ENCODE measurements at places on chromosomes 6 and 20. TPM values are rescaled to one million over a fixed set of nuclear protein-coding genes. Genes with fewer than 3 reads are reported as not detected.

DNA sequence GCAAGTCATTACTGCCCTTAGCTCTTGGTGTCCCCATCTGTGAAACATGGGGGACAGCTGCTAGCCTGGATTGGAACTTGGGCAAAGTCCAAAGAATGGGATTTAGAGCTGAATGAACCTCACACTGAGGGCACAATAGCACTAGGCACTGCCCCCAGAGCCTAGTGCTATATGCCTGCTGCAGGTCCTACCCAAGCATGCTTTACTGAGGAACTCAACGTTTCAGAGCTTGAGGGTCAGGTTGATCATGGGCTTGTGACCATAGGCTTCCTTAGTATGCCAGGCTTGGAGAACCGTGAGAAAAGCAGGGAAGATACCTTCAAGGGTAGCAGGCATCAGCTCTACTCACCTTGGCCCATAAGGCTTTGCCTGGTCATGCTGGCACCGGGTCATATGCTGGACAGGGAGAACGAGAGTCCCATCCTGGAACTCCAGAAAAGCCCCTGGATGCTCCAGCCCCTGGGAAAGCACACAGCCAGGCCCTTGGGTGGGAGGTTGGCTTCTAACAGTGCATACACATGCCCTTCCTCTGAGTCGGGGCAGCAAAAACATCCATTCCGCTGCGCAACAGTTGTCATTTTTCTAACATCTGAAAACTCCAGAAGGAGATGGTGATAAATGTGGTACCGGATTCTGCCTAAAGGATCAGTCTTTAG lies 29.7 kb downstream of the EIF2S2 start:
- H3K27ac ChIP-seq: no peak overlapping the region
- peaks cover 10% of the 10 kb centered on the region for H3K4me1 ChIP-seq
- DNase-seq: no peak
- H3K27me3 ChIP-seq: no peaks in the 10 kb centered on the region

GRCh38 chr6:130128326-130128725 lies 94.4 kb downstream of the SAMD3 start:
- no peaks in the 10 kb centered on the region for H3K27me3 ChIP-seq
- H3K4me1 ChIP-seq: no peaks in the 10 kb centered on the region
- H3K36me3 ChIP-seq: no peaks in the 10 kb centered on the region
- H3K4me3 ChIP-seq: no peak overlapping the region

Gene PSORS1C2
- not detected for polyA plus RNA-seq

GRCh38 chr20:18571578-18571977 lies 4.3 kb downstream of the SMIM26 start:
- no peak overlapping the region for H3K27ac ChIP-seq
- no peak overlapping the region for H3K4me3 ChIP-seq
- H3K4me1 ChIP-seq: peaks cover 9% of the 10 kb centered on the region
- peaks cover 10% of the 10 kb centered on the region for H3K36me3 ChIP-seq
- no peaks in the 10 kb centered on the region for H3K27me3 ChIP-seq
- no peak for DNase-seq

Gene CCN6
- 0.57 TPM for polyA plus RNA-seq

DNA sequence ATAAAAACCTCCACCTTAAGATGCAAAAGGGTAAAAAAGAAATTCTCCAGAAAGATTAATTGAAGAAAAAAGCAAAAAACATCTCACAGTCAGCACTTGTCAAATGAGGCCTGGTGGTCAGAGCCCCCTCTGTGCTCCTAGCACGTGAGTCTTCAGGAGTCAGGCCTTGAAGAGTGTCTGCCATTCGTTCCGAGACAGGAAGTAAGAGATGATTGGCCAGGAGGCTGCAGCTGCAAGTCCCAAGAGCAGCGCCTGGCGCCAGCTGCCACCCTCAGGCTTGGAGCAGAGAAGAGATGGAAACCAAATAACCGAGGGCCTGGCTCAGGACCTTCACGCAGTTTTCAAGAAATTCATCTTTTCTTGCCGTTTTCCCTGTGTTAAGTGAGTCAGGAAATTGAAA lies 65.0 kb downstream of the FAM120B start:
- no peaks in the 10 kb centered on the region for H3K27me3 ChIP-seq
- no peak overlapping the region for H3K4me3 ChIP-seq
- peaks cover under 1% of the 10 kb centered on the region for H3K4me1 ChIP-seq

Gene LRRN4
- 1.0 TPM for polyA plus RNA-seq

Gene BEND6
- 64.8 TPM for polyA plus RNA-seq

DNA sequence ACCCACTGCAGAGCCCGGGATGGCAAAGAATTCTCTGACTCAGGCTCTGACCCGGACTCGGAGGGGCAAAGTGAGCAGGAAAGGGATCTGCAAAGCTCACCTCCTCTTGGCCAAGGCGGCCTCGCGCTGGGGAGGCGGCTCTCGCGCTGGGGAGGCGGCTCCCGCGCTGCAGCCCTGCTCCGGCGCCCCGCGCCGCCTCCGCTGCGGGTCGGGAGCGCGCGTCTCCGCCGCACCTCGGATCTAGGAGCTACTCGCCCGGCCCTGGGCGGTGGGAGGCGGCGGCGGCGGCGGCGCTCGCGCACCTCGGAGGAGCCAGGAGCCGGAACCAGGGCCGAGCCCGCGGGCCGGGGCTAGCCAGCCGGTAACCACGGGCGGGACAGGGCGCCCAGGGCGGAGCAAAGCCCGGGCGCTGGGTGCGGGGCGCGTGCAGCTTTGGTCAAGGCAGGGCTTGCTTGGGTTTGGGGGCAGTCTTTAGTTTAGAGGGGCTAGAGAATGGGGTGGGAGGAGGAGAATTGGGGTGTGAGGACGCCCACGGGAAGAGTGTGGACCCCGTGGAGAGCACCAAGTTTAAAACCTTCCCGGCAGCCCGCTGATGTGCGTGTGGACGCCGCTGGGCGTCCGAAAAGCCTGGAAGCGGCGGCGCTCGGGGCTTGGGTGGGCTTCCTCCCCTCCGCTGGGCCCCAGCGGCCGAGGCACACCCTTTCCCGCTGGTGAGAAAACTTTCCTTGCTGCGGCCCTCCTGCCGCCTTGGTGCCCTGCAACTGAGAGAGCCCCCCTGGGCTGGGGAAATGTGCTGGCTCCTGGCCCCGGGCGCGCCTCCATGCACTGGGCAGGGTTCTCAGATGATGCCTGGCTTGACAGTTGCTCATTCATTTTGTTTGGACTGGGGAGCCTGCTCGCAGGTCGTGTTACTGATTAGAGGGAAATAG lies at the start of gene MRAP2:
MRAP2 (plus strand) TSS at position 250 of the 929 bp plus-strand sequence. CDS start 21,547 bp downstream, outside the sequence.
- H3K4me1 ChIP-seq: peaks cover 13% of the 10 kb centered on the region
- peak within 1 kb of the TSS; percentile 56 for H3K4me3 ChIP-seq
- H3K36me3 ChIP-seq: no peaks in the 10 kb centered on the region
- H3K27me3 ChIP-seq: peaks cover 15% of the 10 kb centered on the region

GRCh38 chr20:24699321-24700165 lies 230.1 kb downstream of the SYNDIG1 start:
- H3K4me1 ChIP-seq: peaks cover 17% of the 10 kb centered on the region
- no peak for DNase-seq
- no peaks in the 10 kb centered on the region for H3K36me3 ChIP-seq
- H3K27ac ChIP-seq: no peak overlapping the region

DNA sequence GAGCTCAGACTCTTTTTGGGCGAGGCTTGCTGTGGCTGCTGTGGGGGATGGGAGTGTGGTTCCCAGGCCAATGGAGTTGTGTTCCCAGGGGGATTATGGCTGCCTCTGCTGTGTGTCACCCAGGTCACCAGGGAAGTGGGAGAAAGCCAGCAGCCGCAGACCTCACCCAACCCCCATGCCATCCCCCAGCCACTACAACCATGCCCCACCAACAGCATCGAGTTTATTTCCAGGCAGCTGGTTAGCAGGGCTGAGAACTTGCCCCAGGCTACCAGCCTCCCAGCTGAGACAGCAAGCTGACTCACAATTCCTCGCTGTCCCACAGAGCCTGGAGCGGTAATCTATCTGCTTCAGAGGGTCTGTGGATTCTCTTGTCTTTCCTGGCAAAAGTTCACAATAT lies 331.7 kb downstream of the FRK start:
- H3K4me1 ChIP-seq: no peaks in the 10 kb centered on the region
- H3K4me3 ChIP-seq: no peak overlapping the region
- no peak overlapping the region for H3K27ac ChIP-seq
- H3K27me3 ChIP-seq: no peaks in the 10 kb centered on the region

GRCh38 chr6:87244380-87244779 lies 78.0 kb upstream of the SMIM8 start:
- H3K27me3 ChIP-seq: no peaks in the 10 kb centered on the region
- no peak for DNase-seq
- H3K4me1 ChIP-seq: no peaks in the 10 kb centered on the region
- H3K4me3 ChIP-seq: no peak overlapping the region
- H3K36me3 ChIP-seq: peaks cover 35% of the 10 kb centered on the region

Gene HLA-DPA1
- 13.7 TPM for polyA plus RNA-seq

- H3K4me3 ChIP-seq: no peak overlapping the region
- H3K27ac ChIP-seq: no peak overlapping the region
- no peak for DNase-seq
- no peaks in the 10 kb centered on the region for H3K4me1 ChIP-seq
Observed at GRCh38 chr6:16903470-16903869, 142.2 kb upstream of the ATXN1 start.

DNA sequence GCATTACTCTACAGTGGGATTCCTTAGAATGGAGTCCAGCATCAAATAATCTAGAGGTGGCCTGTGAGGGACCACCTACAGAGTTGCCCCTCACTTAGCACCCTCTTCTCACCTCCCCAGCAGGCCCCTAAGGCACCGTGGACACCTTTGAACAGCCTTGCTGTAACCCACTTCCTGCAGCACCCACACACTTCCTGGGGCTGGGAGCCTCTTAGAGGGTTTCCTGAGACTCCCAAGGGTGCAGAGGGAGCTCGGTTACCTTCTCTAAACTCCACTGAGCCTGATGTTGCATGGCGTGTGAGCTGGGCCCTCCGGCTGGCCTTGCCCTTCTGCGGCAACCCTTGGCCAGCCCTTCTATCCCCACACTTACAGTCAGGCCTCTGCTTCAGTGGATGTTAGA lies 7.3 kb upstream of the SIRPG start:
- no peak for DNase-seq
- no peaks in the 10 kb centered on the region for H3K27me3 ChIP-seq
- no peak overlapping the region for H3K27ac ChIP-seq
- no peaks in the 10 kb centered on the region for H3K4me1 ChIP-seq
- no peaks in the 10 kb centered on the region for H3K36me3 ChIP-seq

Gene RAET1L
- polyA plus RNA-seq: not detected

Gene SLC16A10
- 3.4 TPM for polyA plus RNA-seq

GRCh38 chr6:16733085-16733484 lies 28.2 kb downstream of the ATXN1 start:
- no peaks in the 10 kb centered on the region for H3K27me3 ChIP-seq
- no peaks in the 10 kb centered on the region for H3K36me3 ChIP-seq
- no peaks in the 10 kb centered on the region for H3K4me1 ChIP-seq
- no peak overlapping the region for H3K4me3 ChIP-seq
- DNase-seq: no peak

DNA sequence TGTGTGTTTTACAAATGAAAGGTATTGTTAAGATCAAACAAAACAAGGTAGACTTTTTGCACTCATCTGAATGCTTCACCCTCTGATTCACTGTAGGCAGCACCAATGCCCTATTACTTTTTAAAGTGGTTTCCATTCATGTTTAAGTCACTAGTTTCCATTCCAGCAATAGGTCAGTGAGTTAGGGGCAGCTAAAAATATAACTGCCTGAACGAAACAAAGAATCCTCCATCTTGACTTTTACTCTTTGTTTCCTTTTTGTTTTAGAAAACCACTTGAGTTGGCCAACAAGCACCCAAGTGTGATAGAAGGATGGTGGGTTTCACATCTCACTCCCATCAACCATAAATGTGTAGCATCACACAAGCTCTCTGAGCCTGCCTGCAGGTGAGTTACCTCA lies 25.5 kb downstream of the CLIC5 start:
- DNase-seq: no peak
- no peak overlapping the region for H3K4me3 ChIP-seq
- H3K36me3 ChIP-seq: no peaks in the 10 kb centered on the region
- H3K4me1 ChIP-seq: no peaks in the 10 kb centered on the region

Gene TMEM200A
- 12.4 TPM for polyA plus RNA-seq

Gene SPATA25
- polyA plus RNA-seq: 2.6 TPM

- DNase-seq: no peak
- H3K4me3 ChIP-seq: no peak overlapping the region
- H3K4me1 ChIP-seq: no peaks in the 10 kb centered on the region
- no peaks in the 10 kb centered on the region for H3K27me3 ChIP-seq
Observed at GRCh38 chr6:7903673-7904072, 6.9 kb downstream of the TXNDC5 start.

GRCh38 chr20:36506253-36506652 lies 35.1 kb upstream of the MYL9 start:
- H3K4me1 ChIP-seq: no peaks in the 10 kb centered on the region
- H3K4me3 ChIP-seq: no peak overlapping the region
- H3K27ac ChIP-seq: no peak overlapping the region
- no peak for DNase-seq
- H3K36me3 ChIP-seq: peaks cover 51% of the 10 kb centered on the region

GRCh38 chr20:5973971-5974370 lies 23.5 kb downstream of the MCM8 start:
- peaks cover 3% of the 10 kb centered on the region for H3K4me1 ChIP-seq
- no peaks in the 10 kb centered on the region for H3K27me3 ChIP-seq
- no peak overlapping the region for H3K27ac ChIP-seq
- peak; percentile 4 for DNase-seq
- no peak overlapping the region for H3K4me3 ChIP-seq

Gene EPB41L1
- 163 TPM for polyA plus RNA-seq

Gene SCUBE3
- polyA plus RNA-seq: 11.5 TPM

Gene WFDC10B
- polyA plus RNA-seq: not detected

Gene ADTRP
- 0.63 TPM for polyA plus RNA-seq

Gene SLC2A10
- polyA plus RNA-seq: 14.6 TPM

Gene ZNF165
- 1.9 TPM for polyA plus RNA-seq

- no peaks in the 10 kb centered on the region for H3K4me1 ChIP-seq
- no peak overlapping the region for H3K27ac ChIP-seq
- peaks cover 6% of the 10 kb centered on the region for H3K36me3 ChIP-seq
- no peaks in the 10 kb centered on the region for H3K27me3 ChIP-seq
- DNase-seq: no peak
Observed at GRCh38 chr6:107719160-107719559, 105.0 kb downstream of the SCML4 start.

DNA sequence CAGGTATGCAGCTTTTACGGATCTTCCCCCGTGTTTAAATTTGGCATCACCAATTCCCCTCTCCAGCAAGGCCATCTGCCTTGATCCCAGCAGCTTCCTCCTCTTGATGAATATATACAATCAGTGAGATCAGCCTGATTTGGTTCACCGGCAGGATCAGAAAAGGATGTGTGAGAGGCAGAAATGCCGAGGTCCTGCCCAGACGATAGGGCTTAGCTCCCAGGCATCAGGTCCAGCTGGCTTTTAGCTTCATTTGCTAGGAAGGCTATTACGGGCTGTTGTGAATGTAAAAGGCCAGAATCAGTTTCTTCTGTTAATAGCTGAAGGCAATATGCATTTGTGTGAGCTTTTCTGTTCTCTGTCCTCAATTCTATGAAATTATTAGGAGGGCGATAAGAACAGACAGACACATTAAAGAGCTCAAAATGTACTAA lies 372.8 kb downstream of the BTBD9 start:
- no peaks in the 10 kb centered on the region for H3K27me3 ChIP-seq
- H3K27ac ChIP-seq: no peak overlapping the region
- H3K4me3 ChIP-seq: no peak overlapping the region
- H3K36me3 ChIP-seq: no peaks in the 10 kb centered on the region
- DNase-seq: no peak
